ENCODE measurements at places on chromosomes 11 and 22.
A peak's percentile ranks its signal among the peaks of the same experiment; 100 is the strongest.

- DNase-seq: no peak
Observed at GRCh38 chr11:15346907-15347306, 232.2 kb downstream of the INSC start.

- no peak for DNase-seq
Observed at GRCh38 chr11:114230031-114230704, 66.0 kb upstream of the NNMT start.

DNA sequence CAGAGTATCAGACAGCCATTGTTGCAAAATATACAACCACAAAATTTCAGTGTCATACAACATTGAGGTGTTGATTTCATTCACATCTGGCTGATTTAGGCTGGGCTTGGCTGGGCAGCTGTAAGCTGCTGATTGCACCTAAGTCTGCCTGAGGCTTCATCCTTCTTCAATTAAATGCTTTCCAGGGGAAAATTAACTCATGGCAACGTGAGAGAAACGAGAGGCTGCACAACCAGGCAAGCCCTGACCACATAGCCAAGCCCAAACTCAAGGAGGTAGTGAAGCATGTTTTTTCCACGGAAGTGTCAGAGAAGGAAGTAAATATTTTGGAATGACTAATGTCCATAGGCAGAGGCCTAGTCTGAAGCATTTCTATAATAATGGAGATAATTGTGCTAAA is 273.8 kb upstream of the ZC3H12C start:
- DNase-seq: no peak

DNA sequence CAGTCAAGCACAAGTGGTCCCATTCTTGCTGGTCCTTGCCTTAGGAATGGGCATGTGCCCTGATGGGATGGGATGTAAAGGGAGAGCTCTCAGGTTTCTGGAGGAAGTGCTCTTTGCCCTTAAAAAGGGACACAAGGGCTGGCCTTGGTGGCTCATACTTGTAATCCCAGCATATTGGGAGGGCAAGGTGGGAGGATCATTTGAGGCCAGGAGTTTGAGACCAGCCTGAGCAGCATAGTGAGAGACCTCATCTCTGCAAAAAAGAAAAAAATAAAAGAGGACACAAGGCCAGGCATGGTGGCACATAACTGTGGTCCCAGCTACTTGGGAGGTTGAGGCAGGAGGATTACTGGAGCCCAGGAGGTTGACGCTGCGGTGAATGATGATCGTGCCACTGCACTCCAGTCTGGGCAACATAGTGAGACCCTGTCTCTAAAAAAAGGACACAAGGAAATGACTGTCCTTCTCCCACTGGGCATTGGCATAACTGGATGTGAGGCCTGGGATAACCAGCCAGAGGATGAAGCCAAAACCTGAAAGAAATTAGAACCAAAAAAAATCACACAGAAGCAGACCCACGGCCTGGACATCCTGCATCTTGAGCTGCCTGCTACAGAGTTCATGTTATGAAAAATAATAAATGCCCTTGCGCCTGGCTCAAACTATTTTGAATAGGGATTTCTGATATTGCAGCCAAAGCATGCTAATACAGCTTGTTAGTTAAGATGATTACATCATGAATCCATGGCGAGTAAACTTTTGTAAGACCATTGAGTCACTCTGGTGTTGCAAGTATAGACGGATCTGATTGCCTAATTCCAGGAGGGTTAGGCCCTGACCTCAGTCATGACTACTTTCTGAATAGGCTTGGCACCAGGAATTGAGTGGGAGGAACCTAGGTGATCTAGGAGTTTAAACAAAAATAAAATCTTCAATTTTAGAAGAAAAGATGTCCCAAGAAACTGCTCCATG is 12.9 kb upstream of the CRKL start:
- DNase-seq: no peak

DNA sequence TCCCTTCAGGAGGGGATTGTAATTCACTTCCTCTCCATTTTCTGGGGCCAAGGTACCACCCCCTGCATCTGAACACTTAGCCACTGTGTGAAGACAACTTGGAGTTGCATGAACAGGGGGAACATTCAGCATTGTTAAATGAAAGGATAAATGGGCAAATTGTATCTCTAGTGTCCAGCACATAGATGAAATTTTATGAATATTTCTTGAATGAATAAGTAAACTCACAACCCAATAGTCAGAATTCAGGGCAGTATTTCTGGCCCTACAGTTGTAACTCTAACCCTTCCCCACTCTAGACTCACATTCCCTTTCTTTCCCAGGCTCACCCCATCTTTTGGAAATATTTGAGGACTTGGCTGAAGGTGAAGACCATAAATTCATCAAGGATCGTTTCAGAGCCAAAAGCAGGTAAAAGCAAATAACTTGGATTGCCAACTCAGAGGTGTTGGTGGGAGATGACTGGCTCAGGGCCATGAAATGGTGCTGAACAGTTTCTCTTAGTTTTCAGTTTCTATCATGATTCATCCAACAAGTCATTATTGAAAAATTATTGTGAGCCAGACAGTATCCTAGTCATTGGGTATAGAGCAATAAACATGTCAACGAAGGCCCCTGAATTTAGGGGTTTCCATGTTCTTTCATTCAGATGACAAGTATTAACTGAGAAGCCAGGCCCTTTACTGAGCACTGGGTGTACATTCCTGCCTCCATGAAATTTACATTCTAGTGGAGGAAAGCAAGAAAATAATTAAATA is 33.3 kb upstream of the ZC3H12C start:
- DNase-seq: no peak

GRCh38 chr11:46347637-46348311 is 511 bp downstream of the DGKZ start:
- DNase-seq: peak; percentile 29

- DNase-seq: no peak
Observed at GRCh38 chr11:128195057-128195751, 392.2 kb downstream of the ETS1 start.

DNA sequence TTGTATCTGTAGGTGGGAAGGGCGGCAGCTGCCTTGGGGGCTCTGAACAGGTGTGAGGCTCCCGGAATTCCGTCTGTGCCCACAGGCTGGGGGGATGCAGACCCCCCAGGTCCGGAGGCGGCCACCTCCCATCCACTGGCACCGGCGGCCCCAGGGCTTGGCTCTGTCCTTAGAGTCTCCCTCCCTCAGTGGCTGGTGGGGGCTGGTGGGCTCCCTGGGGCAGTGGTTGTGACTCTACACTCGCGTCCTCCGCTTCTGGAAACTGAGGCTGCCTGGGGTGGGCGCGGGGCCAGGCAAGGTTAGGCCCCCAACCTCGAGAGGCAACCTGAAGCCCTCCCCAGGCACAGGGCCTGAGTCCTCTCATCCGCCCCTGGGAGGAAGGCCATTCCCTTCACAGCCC is 1305.4 kb downstream of the BRD1 start:
- no peak for DNase-seq
